ENCODE measurements at places on chromosomes 11 and 22.

DNA sequence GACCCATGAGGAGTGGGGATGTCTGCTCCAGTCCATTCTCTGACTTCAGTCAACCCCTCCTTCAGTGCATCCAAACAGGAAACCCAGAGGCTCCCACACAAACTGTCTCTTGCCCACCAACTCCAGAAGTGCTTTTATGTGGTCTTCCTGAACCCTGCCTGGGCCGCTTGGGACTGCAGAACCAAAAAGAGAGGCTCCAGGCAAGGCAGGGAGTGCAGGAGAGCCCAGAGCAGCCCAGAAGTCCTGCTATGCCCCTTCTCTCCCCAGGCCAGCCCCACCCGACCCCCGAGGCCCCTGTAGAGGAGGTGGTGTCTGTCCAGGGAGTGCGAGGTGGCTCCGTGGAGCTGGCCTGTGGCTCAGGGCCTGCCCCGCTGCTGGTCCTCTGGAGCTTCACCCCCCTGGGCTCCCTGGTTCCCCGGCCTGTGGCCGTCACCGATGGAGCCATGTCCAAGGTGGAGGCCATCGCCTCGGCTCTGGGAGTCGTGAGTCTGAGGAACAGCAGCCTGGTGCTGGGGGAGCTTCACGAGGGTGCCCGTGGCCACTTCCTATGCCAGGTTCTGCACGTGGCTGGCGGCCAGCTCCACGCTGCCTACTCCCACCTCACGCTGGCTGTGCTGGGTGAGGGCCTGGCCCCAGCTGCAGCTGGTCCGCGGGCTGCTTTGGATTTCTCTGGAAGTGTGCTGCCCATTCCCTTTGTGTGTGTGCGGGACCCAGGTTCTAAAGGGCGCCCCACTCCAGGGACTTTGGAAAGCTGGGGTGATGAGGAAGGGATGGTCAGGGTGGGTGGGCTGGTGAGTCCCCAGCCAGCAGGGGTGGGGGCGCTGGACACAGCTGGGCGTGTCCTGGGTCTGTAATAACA is 1.8 kb downstream of the VSIG10L2 start:
- DNase-seq = no peak

DNA sequence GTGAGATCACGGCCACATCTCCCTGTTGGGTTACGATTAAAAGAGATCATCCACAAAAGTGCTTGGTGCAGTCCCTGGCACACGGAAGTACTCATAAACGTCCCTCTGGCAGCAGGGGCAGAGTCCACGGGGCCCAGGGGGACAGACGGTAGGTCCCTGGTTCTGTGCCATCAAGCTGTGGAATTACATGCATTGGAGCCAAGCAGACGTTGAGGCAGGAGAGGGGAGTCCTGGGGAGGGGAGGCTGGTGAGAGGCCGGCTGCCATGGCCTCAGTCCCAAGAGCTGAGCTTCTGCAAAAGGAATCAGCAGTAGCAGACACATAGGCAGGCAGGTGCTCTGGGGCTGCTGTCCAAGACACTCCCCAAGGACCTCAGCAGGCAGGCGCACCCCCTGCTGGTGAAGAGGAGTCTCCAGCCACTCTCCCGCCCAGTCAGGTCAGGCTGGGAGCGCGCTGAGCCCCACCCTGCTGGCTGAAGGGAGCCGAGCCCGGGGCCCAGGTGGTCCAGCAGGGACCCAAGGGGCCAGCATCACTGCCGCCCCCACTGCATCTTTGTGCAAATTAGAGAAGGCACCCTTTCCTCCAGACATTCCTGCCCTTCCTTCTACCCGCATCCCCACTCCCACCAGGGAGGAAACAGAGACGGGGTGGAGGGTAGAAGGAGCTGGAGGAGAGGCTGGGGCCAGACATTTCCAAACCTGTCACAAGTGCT is 7.6 kb upstream of the KCTD17 start:
- peak; percentile 51 for DNase-seq

DNA sequence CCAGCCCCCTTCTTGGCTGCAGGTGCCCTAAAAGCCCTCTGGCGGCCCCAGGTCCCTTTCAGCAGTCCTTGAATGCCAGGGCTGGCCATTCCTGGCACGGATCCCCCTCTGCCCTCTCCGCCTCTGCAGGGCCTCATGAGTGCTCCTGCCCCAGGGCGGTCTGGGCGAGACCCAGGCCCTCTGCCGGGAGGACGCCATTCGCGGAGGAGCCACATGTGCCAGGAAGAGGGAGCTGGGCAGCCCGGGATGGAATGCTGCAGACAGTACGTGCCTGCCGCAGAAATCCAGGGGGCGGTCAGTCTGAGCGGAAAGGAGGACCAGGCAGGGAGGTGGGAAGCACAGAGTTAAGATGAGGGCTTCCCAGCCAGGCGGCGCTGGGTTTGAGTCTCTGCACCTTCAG is 2.8 kb downstream of the CABP7 start:
- no peak for DNase-seq

GRCh38 chr11:96023275-96023674 is 99.4 kb upstream of the MTMR2 start:
- no peak for DNase-seq

- DNase-seq = no peak
Measured at GRCh38 chr22:42365942-42366695, 66.1 kb downstream of the NFAM1 start.

DNA sequence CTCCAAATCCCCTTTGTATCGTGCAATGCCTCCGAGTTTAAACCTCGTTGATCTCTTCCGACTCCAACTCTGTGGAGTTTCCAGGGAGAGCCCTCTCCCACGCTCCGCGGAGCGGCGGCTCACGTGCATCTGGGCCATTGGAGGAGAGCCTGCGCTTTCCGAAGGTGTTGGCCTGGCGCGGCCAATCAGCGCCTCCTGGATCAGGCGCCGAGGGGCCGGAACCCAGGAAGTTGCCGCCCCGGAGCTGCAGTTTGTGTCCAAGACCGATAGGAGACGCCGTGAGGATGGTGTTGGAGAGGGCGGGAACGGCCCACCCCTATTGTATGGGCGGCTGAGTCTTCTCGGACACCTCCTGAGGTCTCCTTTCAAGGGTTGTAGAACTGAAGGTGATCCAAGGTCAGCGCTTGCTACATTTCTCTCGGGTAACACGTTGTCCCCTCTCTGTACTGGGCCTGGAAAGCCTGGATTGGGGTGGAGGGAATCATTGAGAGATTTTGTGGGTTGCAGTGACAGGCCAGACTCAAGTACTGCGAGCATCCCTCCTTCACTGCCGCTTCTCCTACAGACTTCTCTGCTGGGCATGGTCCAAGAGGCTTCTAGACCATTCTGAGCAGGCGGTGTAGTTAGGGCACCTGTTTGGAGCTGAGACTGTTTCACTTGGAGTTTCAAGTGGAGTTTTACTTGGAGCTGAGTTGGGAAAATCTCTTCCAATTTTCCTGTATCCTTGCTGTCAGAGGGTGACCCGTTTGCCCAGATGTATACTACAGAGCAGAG is 1.7 kb downstream of the ADAMTS15 start:
- no peak for DNase-seq

- no peak for DNase-seq
Measured at GRCh38 chr11:112564228-112564955, 303.7 kb upstream of the PLET1 start.

- DNase-seq = no peak
Measured at GRCh38 chr11:38796281-38796680, 2198.2 kb upstream of the RAG2 start.

DNA sequence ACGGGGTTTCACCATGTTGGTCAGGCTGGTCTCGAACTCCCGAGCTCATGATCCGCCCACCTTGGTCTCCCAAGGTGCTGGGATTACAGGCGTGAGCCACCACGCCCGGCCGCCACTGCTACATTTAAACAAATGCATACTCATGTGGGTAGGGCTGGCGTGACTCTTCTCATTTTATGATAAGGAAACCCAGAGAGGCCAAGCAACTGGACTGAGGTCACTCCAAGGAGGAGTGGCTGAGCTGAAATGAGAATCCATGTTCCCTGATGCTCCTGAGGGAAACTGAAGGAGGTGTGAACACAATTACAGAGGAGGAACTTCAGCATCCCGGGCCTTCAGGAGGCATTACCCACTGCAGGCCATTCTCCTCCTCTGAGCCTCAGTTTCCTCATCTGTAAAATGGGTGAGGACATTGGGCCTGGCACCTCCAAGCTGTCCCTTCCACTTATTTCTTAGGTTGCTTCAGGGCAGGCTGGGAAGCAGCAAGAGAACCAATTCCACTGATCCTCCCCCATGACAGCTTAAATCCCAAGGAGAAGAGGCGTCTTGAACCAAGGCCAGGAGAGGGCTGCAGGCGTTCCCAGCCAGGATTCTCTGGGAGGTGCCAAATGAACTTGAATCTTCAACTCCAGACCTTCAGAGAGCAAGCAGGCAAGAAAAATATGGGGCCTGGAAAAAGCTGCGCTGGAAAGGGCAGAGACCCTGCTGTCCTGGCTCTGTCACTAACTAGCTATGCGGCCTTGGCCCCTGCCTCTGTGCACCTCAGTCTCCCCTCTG is 2.9 kb downstream of the TST start:
- no peak for DNase-seq

GRCh38 chr11:118442301-118442700 is 6.0 kb downstream of the KMT2A start:
- DNase-seq = no peak

GRCh38 chr11:79971255-79971654 is 530.4 kb upstream of the TENM4 start:
- no peak for DNase-seq

DNA sequence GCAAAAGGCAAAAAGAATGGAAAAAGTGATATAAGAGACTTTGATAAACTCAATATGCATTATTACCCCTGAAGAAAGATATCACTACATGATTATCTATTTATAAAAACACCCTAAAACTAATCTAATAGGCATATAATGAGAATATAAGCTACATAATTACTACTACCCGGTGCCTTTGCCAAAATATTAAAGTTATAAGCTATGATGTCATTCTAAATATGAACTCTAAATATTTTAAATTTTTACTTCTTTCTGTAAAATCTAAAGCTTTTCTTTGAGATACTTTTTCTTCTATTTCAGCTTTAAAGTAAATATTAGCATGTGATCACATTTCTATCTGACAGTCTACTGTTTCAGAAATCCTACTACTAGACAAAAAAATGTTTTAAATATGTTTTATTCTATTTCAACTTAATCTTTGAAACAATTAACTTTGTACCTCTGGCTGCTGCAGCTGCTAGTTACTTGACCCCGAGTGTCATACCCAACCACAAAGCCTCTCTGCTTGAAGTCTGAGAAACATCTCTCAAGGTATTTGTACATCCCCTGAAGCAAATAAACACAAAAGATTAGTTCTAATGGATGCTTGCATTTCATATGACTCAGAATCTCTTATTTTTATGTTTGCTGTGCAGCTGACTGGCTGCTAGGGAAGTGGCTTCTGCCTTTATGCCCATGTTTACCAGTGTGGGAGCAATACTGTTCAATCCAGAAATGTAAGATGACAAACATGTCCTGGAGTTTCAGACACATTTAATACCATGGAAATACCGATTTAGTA is 26.8 kb downstream of the PGM2L1 start:
- DNase-seq = no peak

GRCh38 chr11:134292661-134293060 is 16.5 kb downstream of the GLB1L3 start:
- DNase-seq = no peak

GRCh38 chr11:128874427-128874826 is 7.3 kb upstream of the KCNJ1 start:
- DNase-seq = no peak

GRCh38 chr11:78993802-78994430 is 419.3 kb upstream of the NARS2 start:
- DNase-seq = no peak

- DNase-seq = no peak
Measured at GRCh38 chr11:33291004-33291777, 34.0 kb downstream of the HIPK3 start.
